ENCODE measurements at places on chromosomes 11 and 22.

- DNase-seq = no peak
Observed at GRCh38 chr11:115670538-115671205, 166.5 kb upstream of the CADM1 start.

DNA sequence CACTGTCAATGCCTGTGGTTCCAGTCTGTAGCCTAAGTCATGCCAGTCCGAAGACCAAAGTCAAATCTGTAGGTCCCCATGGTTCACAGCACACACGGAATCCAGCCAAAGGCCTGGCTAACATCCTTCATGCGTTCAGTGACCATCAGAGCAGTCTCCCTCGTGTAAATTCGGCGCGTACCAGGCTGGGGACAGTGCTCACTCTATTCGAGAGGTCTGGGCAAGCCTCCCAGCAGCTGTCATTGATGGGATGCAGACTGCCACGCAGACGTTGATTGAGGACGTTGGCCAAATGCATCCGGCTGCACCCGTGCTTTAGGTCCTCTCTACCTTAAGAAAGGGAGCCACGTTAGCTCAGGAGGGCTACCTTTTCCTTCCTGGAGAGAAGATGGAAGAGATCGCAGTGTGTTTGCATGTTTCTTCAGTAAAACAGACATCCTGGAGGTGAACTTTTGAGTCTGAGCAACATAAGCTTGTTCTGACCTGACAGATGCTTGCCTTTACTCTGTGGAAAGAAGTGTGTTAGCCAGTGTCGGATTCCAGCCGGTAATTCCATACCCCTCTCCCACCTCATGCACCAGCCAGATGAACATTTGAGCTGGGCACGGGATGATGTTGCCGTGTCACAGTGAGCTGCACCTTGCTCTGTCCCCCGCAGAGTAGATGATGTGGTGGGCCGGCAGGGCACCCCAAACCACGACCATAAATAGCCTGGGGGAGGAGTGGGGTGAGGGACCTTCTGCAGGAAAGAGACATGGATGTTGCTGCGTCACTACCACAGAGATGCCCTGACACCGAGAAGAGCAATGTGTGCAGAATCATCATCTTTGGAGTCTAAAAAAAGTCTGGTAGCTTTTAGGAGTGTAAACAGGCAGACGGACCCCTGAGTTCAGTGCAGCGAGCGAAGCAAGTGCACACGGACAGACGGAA is 12.2 kb downstream of the CTTN start:
- peak; percentile 31 for DNase-seq

GRCh38 chr11:65558002-65558929 is at the start of gene LTBP3:
Gene LTBP3, minus strand, starts transcription at chr11:65558359. Its CDS starts 400 bp downstream, at chr11:65557959.
- peak; percentile 84 for DNase-seq

- no peak for DNase-seq
Observed at GRCh38 chr22:31122532-31123291, at the start of gene INPP5J. Gene INPP5J, plus strand, starts transcription at chr22:31122966. Its CDS starts 49 bp downstream, at chr22:31123015.

GRCh38 chr11:77156396-77157195 is 28.6 kb downstream of the MYO7A start:
- no peak for DNase-seq

DNA sequence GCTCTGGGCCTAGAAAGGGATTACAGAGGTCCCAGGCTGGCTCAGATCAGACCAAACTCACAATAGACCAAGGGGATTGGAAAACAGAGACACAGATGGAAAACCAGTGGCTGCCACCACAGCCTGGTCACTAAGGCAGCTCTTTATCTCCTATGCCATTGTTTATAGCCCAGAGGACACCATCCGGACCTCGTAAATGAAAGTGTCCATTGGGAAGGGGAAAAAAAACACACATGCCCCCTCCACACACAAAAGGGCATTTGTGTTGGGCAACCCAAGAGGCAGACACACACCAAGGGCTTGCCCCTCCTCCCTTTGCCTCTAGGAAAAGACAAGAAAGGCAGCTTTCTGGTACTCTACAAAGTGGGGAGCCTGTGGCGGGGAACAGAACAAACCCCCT is 85.9 kb downstream of the GAB2 start:
- peak; percentile 68 for DNase-seq

DNA sequence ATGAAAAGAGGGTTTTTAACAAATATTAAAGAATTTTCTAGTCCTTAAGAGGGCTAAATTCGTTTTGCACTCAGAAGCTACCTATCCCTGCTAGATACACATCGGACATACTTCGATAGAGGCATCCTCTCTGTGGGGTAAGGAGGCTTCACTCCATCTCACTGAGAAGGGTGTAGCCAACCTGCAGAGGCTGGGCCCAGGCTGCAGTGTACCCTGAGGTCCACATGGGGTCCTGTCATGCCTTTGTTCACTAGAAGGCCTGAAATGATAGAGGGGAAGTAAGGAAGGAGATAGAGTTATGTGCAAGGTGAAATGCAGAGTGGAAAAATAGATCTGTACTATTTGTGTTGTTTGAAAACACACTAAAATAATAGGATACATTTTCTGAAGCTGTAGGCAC is 45.6 kb downstream of the IGSF9B start:
- DNase-seq = no peak

GRCh38 chr11:113289431-113290187 is 24.8 kb upstream of the TTC12 start:
- no peak for DNase-seq

DNA sequence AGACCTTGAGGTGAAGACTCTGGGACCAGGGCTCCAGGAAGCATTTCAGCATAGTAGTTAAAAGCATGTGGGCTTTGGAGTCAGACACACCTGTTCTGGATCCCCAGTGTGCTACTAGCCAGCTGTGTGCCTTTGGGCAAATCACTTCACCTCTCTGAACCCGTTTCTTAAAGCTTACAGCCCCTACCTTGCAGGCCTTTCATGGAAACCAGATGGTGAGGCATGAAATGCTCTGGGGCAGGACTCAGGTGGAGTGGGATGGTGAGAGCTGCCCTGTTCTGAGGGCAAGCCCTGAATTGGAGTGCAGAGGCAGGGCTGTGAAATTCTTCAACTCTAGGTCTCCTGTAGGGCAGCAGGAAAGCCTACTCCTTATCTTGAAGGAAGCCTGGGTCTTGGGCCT is 10.5 kb downstream of the UCP2 start:
- no peak for DNase-seq

- no peak for DNase-seq
Observed at GRCh38 chr11:32829157-32829679, 509 bp upstream of the PRRG4 start.

DNA sequence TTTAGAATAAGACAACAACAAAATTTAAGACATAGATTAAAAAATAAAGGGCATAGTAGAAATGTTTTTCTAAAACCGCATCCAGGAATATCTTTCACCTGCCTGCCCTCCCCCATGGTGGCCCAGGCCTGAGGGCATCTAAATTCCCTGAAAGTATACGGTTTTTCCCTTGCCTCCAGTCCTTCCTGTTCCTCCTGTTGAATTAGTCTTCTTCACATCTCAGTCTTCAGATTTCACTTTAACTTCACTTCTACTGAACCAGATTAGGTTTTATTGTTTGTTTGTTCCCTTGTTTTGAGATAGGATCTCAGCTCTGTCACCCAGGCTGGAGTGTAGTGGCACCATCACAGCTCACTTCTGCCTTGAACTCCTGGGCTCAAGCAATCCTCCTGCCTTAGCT is 33.1 kb upstream of the DEPDC7 start:
- no peak for DNase-seq

Data from amygdala (tissue), 56 donors.